Stimulated activated naive CD4-positive, alpha-beta T cell treated with Interleukin-2 at 50 U/mL for 16 hours (primary cell): ENCODE measurements at places on chromosomes 4 and X.

DNA sequence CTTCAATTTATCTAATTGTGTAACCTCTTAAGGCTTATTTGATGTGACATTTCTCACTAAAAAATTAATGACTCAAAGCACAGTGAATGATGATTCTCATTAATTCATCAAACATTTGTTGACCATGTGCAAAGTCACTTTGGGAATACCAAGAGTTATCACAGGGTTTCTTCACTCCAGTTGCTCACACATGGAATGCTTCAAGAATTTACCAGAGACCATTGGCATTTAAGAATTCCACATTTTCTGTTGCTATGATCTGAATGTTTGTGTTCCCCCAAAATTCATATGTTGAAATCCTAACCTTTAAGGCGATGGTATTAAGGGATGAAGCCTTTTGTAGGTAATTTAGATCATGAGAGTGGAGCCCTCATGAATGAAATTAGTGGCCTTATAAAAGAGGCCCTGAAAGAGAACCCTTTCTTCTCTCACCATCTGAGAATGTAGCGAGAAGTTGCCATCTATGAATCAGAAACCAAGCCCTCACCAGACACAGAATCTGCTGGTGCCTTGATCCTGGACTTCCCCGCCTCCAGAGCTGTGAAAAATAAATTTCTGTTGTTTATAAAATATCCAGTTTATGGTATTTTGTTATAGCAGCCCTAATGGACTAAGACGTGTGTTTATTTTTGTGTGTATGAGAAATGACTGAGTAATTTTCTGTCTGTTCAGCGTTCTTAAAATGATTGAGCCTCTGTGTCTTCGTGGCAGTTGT lies 16.4 kb upstream of the SRPX start:
- no peak for DNase-seq

DNA sequence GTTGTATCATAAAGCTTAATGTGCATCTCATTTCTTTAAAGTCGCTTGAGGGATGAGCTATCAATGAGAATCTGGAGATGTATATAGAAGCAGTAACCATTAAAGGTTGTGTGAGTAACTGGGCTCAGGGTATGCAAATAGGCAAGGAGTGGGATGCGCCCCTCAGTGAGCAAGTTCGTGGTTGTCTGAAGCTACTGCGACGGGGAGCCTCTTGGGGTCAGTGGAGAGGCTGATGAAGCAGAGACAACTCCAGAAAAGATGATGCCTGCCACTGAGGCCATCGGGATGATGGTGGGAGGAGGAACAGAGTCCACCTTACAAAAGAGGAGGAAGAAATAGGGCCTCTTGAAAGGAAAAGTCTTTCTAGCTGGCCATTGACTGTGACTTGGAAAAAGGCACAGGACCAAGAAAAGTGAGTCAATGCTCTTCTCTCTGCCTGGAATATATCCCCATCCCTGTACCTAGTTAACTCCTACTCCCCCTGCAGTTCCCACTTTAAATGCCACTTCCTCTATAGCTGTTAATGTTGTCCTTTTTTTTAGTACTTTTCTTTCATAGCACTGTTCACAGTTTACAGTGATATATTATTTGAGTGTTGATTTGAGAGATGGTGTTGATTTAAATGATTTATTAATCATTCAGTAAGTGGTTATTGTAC lies 51.4 kb upstream of the LSM6 start:
- DNase-seq, result no peak

DNA sequence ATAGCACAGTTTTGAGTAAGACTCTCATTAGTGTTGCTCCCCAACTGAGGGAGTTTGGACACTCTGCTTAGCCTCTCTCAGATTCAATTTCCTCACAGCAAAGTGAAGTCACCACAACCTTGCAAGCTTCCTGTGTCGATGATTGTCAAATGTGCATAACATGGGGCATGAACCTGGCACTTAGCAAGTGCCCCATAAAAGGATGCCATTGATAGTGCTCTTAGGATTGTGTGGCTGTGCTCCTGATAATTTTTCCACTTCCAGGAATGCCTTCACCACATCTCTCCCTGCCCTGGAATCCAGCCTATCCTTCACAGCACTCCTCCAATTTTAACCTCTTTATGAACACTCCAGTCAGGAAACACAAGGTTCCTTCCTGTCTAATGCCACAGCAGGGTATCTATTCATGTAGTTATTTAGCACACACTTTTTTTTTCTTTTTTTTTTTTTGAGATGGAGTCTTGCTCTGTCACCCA lies 309.4 kb downstream of the PPP3CA start:
- no peak for DNase-seq

GRCh38 chrX:116172976-116173375 lies 2.4 kb downstream of the AGTR2 start:
- no peak for DNase-seq

DNA sequence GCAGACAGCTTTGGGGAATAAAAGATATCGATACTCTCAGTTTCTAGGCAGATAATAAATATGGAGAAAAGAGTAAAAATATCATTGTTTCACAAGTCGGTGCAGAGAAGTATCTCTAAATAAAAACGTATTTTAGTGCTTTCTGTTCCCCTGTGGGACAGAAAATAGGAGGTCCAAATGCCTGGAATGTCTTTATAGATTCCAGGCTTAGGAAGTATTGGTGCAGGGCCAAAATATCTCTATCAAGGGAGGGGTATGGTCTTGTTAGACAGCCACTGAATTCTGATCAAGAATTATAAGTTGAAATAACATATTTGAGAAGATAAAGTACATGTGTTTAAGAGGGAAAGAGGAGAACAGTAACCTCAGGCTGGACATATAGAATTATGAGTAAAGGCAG lies 596.4 kb downstream of the PCDH18 start:
- no peak for DNase-seq

DNA sequence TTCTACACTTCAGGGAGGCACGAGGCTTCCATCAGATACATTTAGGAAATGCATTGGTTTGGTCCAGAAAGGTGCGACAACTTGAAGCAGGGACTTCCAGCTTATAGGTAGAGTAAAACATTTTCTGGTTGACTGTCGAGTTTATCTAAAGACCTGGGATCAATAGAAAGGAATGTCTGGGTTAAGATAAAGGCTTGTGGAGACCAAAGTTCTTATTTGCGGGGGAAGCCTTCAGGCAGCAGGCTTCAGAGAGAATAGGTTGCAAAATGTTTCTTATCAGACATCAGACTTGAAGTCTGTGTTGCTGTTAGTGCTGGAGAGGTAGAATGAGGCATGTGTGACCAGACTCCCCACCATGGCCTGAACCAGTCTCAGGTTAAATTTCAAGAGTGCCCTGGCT lies 190.3 kb downstream of the TRIML1 start:
- DNase-seq, result no peak

GRCh38 chr4:184408021-184408683 lies 66.2 kb downstream of the IRF2 start:
- DNase-seq, result no peak

DNA sequence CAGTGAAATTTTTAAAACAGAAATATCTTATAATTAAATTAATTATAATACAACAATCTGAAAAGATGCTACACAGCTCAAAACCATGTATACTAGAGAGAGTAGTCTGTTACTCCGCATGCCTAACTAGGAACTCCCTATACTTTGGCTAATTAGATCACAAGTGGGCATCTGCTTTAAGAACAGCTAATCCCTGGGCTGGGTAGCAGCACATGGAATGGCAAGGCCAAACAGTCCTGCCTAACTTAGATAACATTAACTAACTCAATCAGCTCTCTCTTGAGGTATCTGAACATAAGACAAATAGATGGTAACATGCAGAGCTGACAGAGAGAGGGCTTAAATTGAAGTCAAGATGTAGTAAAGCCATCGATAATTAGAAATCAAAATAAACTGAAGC lies 9.9 kb downstream of the CHIC2 start:
- DNase-seq, result no peak

DNA sequence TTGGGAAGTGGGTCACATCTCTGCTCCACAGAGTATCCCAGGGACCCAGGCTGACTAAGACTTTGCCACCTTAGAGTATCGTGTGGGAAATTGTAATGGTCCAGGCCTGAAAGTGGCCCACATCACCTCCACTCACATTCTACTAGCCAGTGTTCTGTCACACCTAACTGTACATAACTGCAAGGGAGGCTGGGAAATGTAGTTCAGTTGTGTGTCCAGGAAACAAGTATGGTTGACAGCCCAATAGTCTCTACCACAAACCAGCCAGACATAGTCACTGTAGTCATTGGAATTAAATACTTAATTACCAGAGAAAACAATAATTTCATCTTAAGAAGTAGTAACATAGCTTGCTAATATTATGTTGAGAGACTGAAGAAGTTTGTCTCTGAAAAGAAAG lies 233.4 kb upstream of the S100G start:
- no peak for DNase-seq

DNA sequence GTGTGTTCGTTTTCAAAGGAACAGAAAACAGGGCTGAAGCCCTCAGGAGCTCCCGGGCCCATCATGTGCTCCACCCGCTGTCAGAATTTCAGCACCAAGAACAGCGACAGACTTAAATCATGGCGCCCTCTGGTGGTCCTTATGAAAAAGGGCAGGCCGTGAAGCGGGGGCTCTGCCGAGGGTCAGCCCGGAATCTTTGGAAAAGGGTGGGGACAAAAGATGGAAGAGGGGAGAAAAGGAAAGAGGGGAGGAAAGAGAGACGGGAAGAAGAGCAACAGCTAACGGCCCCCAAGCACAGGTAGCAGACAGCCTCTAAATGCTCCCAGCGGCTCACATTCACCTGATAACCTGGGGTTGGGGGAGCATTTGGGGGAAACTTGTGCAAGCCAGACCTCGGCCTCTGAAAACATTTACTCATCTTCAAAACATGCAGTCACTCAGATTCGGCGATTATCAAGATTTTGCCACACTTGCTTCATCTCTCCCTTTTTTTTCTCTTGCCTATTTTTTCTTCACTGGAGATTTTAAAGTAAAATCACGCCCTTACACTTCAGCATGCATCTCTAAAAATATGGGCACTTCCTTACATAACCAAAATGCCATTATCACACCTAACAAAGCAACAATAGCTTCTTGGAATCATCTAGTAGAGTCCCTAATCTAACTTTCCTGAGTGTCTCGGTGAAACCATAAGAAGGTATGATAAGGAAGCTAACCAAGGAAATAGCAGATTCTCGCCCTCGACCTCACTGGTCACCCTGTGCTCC lies 28.1 kb upstream of the MAN2B2 start:
- DNase-seq, result peak; percentile 21

- DNase-seq, result no peak
Measured at GRCh38 chrX:46686003-46686645, 72.8 kb downstream of the SLC9A7 start.

DNA sequence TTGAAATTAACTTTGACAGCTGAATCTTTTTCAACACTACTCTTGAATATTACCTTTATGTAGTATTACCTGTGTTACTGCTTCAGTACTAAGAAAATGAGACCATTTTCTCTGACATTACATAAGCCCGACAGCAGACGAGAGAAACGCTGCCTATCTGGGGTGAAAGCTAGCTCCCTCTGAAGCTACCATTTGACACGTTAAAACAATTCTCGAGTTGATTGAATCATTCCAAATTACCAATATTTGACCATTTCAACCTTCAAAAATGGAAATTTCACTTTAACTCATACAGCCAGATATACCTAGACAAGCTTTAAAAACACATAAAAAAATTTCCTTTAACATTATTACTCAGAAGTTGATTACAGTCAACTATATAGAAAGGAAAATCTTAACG lies 836 bp downstream of the GPM6A start:
- no peak for DNase-seq

DNA sequence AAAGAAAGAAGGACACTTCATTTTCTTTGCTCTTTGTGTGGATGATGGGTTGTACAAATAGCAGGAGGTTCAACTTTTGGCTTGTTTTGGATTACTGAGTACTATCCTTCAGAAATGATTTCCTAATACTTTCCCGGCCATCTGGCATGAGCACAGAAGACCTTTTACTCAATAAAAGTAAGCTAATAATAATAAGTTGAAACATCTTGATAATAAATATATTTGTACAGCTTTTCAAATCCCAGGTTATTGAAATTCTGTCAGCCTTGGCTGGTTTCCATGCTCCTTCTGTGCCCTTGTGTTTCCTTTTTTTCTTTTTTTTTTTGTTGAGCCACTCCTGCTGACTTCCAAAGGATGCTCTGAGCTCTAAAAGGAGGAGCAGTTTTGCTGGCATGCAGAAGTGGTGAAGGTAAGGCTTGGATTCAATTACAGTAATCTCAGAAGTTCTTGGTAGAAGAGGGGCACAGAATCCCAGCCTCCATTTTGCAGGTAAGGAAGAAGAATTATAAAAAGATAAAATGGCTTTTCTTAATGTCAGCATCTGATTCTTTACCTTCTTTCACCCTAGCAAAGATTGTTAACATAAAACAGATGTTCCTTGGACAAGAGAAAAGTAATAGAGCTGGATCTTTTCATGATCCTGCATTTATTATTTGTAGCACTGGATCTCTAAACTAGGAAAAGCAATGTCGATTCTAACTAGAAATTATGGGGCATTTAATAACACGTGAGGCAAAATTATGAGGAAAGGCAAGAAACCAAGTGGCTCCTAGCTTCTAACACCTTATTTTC lies 31.9 kb downstream of the REPS2 start:
- DNase-seq, result no peak

DNA sequence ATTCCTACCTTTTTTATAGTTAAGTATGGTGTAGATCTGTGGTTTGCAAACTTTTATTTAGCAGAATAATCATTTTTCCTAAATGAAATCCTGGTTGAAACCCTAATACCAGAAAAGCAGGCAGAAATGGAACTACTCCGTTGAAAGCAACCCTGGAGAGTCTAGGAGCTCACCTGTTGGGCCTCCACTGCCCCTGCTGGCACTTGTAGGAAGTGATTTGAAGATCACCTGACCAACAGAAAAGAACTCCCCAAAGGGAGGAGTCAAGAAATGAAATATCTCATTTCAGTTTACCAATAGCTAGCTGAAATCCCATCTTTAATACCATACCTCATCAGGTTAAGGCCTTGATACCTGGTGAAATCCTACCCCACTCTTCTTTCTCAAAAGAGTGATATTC lies 277.1 kb downstream of the KLHL13 start:
- no peak for DNase-seq

GRCh38 chrX:119251386-119251785 lies 15.3 kb downstream of the PGRMC1 start:
- DNase-seq, result no peak

DNA sequence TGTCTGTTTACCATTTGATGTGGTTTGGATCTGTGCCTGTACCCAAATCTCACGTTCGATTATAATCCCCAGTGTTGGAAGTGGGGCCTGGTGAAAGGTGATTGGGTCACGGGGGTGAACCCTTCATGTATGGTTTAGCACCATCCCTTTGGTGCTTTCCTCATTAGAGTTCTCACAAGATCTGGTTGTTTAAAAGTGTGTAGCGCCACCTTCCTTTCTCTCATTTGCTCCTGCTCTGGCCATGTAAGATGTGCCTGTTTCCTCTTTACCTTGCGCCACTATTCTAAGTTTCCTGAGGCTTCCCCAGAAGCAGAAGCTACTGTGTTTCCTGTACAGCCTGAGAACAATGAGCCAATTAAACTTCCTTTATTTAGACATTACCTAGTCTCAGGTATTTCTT lies 610.7 kb upstream of the ADGRL3 start:
- no peak for DNase-seq

DNA sequence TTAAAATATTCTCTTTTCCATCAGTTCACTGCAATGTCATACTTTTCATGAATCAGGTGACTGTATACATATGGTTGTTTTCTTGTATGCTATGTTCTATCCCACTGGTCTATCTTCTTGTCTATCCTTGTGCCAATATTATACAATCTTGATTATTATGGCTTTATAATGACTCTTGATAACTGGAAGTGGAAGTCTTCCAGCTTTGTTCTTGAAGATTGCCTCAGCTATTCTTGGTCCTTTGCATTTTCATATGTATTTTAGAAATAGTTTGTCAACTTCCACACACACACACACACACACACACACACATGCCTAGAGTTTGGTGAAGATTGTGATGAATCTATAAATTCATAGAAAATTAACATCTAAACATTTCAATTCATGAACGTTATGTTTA lies 67.9 kb downstream of the SHROOM3 start:
- no peak for DNase-seq
